Fibroblast of the aortic adventitia (primary cell): ENCODE measurements at places on chromosomes 4 and X. TPM values are rescaled to one million over a fixed set of nuclear protein-coding genes. Genes with fewer than 3 reads are reported as not detected.

The TLR8 gene
- not detected in 2 replicates for total RNA-seq

The MAML3 gene
- 3.1 and 4.6 TPM in 2 replicates for total RNA-seq

DNA sequence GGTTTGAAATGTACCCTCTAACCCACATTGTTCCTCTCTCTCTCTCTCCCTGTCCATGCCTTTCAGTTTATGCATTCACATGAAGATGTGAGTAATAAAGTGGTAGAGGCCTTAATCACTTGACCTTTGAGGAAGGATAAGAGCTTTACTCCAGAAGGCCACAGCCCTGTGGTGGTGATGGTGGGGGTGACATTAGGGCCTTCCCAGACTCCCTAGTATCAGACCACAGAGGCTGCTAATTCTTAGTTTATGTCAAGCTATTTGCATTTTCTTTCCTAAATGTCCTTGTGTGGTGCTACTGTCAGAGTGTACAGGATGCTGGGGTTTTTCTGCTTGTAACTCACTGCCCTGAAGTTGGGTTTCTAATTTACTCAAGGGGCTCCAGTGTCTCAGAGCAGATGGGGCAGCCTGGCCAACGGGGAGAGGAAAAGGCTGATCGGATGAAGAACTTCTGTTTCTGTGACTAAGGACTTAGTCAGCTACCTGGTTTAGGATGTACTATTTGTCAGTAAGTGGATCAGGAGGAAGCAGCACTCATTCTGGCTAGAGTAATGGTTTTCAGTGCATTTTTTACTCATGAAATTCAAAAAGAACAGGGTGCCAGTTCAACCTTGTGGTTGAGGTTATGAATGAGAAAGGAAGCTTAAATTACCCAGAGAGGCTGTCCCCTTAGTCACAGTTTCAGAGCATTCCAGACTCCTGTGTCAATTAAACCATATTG, 509.6 kb upstream of the DIPK2B start:
- peak; percentile 84 for DNase-seq

DNA sequence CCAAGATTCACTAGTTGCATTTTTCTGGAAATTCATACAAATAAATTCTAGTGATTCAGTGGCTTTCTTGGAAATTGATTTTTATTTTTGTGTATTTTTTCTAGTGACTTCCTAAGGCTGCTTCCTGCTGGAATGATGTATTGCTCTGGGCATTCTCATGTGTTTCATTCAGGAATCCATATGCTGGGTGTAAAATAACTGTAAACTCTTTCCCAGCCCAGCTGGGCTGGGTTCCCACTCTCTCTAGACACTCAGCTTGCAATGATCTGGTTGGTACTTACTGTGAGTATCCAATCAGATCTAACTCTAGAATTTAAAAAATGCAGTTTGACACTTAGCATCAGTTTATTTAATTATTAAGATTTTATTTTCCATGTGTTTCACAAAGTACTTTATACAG, 882.2 kb downstream of the STIM2 start:
- DNase-seq = no peak

The ITIH6 gene
- not detected in 2 replicates for total RNA-seq

DNA sequence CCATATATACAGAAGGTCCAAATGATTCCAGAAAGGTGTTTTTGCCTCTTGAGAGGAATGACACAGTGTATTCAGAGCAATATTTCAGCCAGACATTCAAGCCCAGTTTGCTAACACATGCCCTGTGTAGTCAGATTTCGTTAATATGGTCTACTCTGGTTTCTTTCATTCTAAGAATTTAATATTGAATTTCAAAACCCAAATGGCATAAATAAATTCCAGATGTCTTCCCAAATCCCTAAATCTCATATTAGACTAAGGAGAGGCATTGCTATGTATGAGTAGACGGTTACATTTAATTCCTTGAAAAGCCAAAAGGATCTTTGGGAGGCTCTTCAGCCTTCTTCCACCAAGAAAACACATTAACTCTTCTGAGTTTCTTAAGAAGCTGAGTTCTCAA, 66.3 kb upstream of the C1QTNF7 start:
- no peak for DNase-seq
